T-helper 1 cell (primary cell): ENCODE measurements at places on chromosomes 11 and 22.

DNA sequence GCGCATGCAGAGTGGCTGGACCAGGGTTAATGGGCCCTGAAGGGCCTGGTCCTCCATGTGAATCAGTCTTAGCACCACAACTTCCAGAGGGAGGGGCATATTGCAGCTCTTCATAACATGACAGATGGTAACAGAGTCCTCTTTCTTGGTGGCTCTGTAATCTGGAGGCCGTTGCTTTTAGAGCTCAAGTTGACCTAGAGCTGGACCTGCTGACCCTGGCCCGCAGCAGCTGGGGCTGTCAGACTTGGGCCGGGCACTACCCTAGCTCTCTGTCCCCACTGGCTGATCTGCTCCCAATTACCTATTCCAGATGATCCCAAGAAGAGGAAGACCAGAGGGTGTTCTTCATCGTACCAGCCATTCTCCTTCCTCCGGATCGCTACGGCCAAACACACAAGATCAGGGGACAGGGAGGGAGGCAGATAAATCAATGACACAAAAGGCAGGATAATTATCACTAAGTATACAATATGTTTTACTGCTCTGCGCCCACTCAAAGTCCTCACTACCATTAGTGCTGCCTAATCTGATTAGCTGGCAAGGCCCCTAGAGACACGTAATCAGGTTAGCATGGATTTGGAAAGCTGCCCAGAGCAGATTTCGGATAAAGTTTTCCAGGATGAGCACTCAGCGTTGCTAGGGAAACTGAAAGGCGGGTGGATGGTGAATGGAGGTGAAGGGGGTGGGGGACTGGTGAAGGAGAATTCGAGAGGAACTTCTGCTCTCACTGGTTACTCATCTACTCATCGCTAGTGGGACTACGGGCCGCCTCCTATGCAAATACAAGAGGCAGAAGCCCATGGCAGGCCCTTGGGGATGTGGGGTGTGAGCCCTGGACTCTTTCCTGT is 64.5 kb upstream of the PHOX2A start:
- no peak for DNase-seq

DNA sequence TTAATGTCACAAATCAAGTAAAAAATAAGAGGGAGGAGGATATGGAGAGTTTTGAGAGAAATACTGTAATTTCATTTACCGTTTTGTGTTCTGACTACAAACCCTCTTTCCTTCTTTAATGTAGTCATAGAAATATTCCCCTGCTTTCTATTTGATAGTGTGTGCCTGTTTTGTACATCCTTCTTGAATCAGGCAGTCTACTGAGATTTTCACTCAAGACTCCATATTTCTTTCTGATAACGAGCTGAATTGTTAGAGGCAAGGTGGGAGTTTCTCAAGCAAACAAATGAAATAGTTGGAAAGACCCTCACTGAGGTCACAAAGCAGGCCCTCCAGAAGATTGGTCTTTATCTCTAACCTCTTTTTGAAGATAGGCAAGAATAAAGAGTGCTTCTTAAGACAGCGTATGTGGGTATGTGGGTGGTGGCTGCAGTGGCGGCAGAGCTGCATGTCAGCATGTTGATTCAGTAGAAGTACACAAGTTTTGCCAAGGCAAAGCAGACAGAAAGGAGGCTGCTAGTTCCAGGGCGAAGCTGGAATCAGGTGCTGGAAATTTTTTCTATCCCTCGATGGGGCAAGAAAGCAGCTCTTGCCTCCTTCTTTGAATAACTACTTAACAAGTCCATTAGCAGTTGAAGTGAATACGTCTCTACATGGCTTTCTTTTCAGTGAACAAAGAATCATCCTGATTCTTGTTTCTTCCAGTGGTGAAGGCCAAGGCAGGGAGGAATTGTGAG is 164.2 kb downstream of the FAM76B start:
- DNase-seq = no peak

- no peak for DNase-seq
These were observed 41.9 kb downstream of the BID start for GRCh38 chr22:17732251-17732854.

GRCh38 chr11:130868721-130869390 is 47.4 kb downstream of the SNX19 start:
- DNase-seq = no peak

DNA sequence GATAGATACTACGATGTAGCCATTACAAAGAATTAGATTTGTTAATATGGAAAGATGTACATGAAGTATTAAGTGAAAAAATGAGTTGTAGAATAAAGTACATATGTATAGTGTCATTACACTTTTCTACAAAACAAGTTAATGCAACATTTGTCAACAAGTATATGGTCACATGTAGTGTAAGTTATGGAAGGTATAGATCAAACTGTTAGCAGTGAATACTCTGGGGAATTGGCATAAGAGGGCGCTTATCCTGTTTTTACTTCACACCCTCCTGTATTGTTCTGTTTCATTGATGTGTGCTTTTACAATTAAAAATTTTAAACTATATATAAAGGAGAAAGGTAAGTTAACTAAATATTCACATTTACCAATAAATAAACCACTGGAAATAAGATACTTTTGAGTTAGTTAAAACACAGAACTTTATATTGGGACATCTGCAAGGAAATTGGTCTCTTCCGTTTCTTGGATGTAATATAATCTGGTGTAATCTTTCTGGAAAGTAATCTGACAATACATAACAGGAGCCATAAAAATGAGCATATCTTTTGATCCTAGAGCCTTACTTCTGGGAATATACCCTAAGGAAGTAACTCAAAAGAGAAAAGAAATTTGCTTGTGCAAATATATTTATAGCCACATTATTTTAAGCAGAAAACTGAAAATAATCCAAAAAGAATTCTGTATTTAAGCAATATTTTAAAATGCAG is 34.5 kb downstream of the CSTPP1 start:
- DNase-seq = no peak

DNA sequence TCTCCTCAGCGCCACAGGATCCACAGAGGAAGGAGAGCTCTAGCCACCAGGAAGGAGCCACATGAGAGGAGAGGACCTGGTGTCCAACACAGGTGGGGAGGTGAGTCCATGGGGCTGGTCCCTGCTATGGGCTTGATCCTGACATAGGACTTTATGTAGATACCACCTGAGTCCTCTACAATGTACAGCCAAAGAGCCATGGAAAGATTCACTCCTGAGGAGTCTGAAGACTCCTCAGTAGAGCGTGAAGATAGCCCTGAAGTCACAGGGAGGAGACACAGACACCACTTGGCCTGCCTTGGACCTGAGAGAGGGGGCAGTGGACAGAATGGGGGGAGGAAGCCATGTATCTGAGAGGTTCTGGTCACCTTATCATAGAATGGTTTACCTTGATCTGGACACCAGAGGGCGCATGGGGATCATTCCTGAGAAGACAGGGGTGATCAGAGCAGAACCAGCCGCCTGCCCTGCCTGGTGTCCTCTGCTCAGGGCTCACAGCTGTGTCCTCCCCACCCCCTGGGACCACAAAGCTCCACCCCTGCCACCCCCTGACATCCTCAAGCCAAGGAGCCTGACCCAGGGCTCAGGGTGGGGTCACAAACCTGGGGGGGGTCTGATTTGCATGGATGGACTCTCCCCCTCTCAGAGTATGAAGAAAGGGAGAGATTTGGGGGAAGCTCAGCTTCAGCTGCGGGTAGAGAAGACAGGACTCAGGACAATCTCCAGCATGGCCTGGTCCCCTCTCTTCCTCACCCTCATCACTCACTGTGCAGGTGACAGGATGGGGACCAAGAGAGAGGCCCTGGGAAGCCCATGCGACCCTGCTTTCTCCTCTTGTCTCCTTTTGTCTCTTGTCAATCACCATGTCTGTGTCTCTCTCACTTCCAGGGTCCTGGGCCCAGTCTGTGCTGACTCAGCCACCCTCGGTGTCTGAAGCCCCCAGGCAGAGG is 77.0 kb downstream of the ZNF280B start:
- no peak for DNase-seq

DNA sequence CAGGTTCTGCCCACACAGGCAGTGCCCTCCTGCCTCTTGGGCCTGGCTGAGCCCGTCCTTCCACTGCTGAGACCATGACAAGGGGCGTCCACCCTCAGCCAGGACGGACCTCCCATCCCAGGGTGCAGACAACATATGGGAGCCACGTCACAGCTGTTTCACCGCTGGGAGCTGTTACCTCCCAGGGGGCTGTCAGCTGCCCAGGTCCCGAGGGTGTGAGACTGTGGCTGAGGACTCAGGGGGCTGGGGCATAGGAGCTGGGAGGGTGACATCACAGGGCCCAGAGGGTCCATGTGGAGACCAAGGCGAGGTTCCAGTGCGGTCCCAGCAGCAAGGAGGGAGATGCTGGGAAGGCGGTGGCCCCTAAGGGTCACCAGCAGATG is 17.9 kb upstream of the CTSD start:
- no peak for DNase-seq

GRCh38 chr11:2539371-2540222 is 94.8 kb downstream of the KCNQ1 start:
- DNase-seq = no peak

DNA sequence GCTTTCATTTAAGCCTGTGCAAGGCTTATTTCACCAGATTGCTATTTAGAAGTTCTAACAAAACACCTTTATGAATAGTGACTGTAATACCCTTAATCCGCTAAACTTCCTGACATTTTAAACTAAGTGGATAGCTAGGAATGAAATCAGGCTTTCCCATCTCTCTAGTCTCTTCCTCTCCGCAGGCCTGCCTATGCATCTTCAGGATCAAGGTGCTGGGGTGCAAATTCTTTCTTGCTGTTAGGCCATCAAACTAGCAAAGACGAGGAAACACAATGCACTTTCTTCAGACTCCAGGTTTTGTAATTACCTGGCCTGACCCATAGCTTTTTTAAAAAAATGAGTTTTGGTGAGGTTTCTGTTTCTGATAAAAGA is 149.4 kb downstream of the DBX1 start:
- no peak for DNase-seq

- DNase-seq = no peak
These were observed 75.2 kb downstream of the DDIAS start for GRCh38 chr11:82976786-82977185.

GRCh38 chr22:44033694-44034093 is 9.6 kb downstream of the PARVB start:
- DNase-seq = no peak

GRCh38 chr11:18171377-18172000 is 1.1 kb upstream of the MRGPRX4 start:
- no peak for DNase-seq

GRCh38 chr11:86129740-86130540 is 61.1 kb upstream of the PICALM start:
- no peak for DNase-seq
